ENCODE measurements at places on chromosomes 6 and 20.
A peak's percentile ranks its signal among the peaks of the same experiment; 100 is the strongest.

DNA sequence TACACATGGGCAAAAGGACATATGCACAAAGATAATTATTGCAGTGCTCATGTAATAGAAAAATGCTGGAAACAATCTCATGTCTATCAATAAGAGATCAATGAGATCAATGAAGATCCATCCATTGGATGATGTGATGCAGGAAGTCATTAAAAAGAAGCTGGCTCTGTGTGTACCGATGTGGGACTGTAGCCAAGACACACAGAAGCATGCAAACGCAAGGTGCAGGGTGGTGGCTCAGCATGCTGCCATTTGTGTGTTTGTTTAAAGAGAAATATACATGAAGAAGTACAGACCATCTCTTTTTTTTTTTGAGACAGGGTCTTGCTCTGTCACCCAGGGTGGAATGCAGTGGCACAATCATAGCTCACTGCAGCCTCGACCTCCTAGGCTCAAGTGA lies 33.1 kb upstream of the KCNB1 start:
- no peak for DNase-seq

- no peak for DNase-seq
Observed at GRCh38 chr20:63158845-63159244, 57.1 kb downstream of the YTHDF1 start.

DNA sequence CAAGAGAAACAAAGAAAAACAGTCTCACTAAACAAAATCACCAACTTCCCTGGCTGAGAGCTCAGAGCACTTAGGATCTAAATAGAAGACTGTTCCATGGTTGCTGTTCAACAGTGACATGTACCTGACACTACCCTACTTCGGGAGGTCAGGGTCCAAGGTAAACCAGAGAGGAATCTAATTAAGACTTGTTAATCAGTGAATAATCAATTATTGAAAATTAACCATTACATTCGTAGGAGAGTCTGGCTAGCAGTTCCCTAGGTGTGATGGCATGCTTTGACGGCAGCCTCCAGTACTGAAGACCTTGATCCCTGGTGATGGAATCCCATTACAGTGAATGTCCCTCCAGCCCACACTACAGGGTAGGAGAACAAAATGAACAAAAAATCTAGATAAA lies 154.0 kb upstream of the AFDN start:
- DNase-seq, result no peak

GRCh38 chr20:32019156-32019510 lies 8.9 kb downstream of the CCM2L start:
- no peak for DNase-seq

DNA sequence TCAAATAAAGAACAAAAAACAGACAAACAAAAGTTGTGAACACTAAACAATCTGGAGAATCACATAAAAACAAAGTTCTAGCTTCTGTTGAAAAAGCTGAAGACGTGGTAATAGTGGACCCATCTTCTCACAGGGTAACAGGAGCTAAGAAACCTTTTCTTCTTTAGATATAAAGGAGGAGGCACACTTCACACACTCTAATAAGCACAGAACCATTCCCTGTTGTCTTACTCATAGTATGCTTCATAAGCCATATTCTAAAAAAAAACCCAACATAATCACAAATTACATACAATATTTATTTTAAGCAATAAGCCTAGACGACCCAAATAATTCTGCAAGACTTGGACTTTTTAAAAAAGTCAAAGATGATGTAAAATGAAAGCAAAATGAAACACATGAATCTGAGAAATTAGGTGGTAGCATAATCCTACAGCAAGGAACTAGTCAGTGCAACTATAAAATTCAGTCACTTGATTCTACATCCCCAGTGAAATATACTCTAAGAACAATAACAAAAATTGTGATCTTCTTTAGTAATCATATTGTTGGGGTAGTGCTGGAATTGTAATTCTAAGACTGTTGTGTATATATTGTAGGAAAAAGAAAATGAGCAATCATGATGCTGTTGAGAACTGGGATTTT lies 15.6 kb downstream of the SRPK1 start:
- DNase-seq, result no peak

GRCh38 chr6:65004283-65004682 lies 702.7 kb downstream of the EYS start:
- DNase-seq, result no peak

DNA sequence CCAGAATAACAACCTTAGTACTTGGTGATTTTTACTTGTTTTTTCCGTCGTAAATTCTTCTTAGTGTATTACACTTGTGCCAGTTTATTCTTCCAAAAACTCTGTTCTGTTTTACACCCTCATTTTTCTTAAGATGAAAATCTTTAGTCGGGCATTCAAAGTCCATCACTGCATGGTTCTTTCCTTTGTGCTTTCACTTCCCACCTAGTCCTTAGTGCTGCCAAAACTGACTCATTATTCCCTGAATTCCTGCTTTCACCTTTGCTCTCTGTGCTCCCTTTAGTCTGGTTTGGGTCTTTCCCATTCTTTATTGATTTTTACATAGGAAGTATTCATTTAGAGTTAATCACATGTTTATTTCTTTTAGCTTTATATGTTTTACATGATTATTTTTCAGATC lies 3.3 kb downstream of the TRMT11 start:
- DNase-seq, result no peak

DNA sequence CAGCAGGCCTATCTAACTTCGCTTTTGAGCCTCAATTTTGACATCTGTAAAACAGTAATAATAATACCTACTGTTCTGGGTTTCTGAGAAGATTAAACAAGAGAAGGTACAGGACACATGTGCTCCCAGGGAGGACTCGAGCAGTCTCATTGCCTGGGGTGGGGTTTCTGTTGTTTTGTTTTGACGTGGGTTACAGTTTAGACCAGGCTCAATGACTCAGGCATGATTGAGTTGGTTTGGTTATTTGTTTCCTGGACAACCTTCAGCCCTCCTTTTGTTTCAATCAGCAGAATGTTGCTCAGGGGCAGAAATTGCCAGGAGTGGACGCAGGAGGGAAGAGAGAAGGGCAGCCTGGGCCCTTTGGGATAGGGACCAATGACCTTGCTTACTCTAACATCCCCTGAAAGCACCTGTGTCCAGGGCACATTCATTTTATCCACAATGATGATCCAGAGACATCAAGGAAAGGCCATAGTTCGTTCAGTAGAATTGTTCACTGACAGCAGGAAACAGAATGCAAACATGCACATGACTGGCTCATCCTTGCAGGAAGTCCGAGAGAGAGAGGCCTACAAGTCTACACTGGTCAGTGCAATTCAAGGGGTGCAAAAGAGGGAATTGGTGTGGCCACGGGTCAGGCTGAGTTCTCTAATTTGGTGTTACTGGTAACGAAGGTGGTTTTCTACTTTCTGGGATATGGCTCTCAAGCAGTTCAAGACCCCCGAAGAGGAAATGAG lies 74.5 kb upstream of the MRPS10 start:
- no peak for DNase-seq

- DNase-seq, result no peak
Observed at GRCh38 chr6:150451807-150452427, 83.1 kb downstream of the IYD start.

DNA sequence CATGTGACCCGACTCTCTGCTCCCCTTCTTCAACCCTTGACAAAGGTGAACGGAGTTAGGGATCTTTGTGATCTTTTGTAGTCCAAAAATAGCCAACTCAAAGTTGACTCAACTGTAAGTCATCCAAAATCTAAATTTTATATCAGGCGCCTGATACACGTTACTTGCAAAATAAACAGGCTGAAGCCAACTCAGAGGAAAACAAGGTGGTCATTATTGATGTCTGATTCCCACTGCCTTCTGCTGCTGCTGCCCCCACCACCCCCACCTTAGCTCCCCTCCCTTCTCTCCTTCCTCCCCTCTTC lies 13.2 kb upstream of the RNF8 start:
- no peak for DNase-seq

GRCh38 chr6:2764610-2765165 lies 505 bp upstream of the WRNIP1 start:
- no peak for DNase-seq

- DNase-seq, result no peak
Observed at GRCh38 chr6:37303891-37304503, 46.1 kb upstream of the TMEM217 start.

- DNase-seq, result no peak
Observed at GRCh38 chr20:62592506-62593177, 49.7 kb upstream of the SLCO4A1 start.

- no peak for DNase-seq
Observed at GRCh38 chr20:15122613-15123012, 785.2 kb upstream of the FLRT3 start.

- no peak for DNase-seq
Observed at GRCh38 chr6:137097057-137097456, 52.3 kb upstream of the IL20RA start.

DNA sequence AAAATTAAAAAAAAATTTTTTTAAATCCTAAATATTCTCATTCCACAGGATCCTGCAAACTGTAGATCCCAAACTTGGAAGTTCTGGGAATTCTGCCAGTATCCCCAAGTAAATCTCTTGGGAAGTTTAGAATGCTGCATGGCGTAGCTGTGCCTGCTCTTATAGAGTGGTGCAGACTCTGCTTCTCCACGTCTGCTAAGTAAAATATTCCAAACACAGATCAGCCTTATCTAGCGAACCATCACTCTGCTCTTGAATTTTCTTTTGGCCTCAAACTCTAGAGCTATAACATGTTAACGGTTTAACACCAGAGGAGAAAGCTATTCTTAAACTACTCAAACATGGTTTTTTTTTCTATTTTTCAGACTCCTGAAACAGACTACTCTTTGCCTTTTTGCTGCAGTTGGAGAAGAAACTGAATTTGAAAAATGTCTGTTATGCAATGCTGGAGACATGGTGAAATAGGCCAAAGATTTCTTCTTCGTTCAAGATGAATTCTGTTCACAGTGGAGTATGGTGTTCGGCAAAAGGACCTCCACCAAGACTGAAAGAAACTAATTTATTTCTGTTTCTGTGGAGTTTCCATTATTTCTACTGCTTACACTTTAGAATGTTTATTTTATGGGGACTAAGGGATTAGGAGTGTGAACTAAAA lies 138.5 kb upstream of the AKAP12 start:
- DNase-seq, result no peak

DNA sequence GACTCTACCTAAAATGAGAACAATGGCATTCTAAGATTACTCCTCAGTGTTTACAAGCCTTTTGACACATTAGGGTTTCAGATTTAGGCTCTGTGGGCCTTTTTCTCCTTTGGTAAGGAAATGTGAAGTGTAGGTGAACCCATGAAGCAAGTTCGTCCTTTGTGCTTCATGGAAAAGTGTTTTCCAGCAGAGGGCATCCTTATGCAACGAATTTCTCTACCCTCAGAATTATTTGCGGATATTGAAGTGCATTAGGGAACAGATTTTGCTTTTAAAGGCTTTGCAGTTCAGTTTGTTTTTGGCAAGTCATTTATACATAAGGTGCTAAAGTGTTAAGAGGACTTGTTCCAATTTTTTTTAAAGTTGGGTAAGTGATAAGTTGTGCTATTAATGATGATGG lies 55.7 kb upstream of the FERMT1 start:
- peak; percentile 9 for DNase-seq

DNA sequence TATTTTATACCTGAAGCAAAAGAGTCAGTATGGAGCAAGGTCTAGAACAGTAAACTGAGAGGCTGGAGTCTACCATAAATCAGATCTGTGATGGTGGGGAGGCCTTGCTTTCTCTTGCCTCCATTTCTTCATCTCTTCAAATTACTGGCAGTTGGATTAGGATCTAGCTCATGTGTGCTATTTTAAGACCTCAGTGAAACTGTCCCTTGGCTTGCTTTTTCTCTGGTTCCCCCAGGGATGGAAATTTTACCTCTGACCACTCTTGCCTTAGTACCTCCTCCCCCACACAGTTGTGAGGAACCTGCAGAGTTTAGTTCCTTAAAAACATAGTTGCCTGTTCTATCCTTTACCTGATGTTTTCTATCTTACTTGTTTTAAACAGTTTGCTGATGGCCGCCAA lies 8.5 kb downstream of the TMEM14B start:
- DNase-seq, result peak; percentile 61

DNA sequence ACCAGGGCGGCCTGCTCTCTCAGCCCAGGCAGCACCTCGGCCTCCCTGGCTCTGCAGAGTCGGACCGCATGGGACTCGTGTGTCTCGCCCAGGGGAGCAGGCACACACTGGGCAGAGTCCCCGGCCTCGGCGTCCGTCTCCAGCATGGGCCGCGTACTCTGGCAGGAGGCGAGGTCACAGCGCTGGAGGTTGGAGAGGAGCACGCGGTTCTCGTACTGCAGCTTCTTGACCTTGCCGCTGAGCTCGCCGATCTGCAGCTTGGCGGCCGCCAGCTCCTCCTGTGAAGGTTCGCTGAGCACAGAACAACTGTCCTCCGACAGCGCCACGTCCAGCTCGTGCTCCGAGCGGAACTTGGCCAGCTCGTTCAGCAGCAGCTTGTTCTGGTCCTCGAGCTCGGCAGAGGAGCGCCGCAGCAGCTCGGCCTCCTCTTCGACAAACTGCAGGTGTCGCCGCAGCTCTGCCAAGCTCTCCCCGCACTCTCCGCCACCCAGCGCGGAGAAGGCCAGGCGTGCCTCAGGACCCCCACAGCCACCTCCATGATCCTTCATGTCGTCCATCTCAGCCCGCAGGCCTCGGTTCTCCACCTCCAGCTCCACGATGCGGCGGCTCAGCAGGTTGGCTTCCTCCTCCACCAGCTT lies 42.0 kb upstream of the DSN1 start:
- DNase-seq, result no peak

- DNase-seq, result no peak
Observed at GRCh38 chr6:61977947-61978346, 308.1 kb downstream of the KHDRBS2 start.

GRCh38 chr20:53517146-53517545 lies 76.5 kb downstream of the ZNF217 start:
- no peak for DNase-seq

DNA sequence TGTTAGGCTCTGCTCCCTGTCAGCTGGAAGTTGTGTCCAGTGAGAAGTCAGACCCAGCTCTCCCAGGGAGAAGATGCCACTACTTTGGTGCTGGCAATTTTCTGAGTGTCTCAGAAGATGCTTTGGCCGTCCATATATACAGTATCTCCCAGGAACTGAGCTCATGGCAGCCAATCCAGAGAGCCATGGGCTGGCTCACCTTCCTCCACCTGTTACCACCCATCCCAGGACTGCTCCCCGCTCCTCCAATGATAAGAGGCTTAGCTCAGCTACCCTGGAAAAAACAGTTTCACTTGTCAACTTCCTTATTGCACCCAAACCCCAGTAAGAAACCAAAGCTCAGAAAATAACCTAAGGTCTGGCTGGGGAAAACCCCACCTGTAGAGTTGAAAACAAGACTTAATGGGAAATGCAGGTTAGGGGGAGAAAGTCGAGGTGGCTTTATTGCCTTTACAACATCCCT lies at the start of gene BNIP5:
Gene BNIP5, minus strand, starts transcription at position 110 of the 463 bp plus-strand sequence. CDS start 6,198 bp downstream, outside the sequence.
- DNase-seq, result no peak

DNA sequence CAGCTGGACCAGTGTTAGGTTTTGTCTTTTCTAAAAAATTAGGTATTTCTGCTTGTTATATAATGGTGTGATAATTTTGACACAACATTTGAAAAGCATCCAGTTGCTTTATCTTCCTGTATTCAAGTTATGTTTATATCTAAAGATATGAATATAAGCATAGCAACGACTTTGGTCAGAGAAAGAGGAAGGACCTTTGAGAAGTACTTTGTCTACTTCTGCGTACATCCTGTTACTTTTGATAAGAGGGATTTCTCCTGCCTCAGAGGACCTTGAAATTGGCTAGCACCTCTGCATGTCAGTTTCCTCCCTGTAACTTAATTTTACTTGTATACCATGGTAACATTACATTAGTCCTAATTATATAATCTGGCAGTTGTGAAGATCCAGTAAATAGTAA lies 24.8 kb downstream of the PHF20 start:
- peak; percentile 71 for DNase-seq

GRCh38 chr20:52975029-52975732 lies 3.0 kb downstream of the TSHZ2 start:
- no peak for DNase-seq

All from KBM-7 (cell line).